ENCODE measurements at places on chromosomes 11 and 22. TPM values are rescaled to one million over a fixed set of nuclear protein-coding genes. Genes with fewer than 3 reads are reported as not detected.

DNA sequence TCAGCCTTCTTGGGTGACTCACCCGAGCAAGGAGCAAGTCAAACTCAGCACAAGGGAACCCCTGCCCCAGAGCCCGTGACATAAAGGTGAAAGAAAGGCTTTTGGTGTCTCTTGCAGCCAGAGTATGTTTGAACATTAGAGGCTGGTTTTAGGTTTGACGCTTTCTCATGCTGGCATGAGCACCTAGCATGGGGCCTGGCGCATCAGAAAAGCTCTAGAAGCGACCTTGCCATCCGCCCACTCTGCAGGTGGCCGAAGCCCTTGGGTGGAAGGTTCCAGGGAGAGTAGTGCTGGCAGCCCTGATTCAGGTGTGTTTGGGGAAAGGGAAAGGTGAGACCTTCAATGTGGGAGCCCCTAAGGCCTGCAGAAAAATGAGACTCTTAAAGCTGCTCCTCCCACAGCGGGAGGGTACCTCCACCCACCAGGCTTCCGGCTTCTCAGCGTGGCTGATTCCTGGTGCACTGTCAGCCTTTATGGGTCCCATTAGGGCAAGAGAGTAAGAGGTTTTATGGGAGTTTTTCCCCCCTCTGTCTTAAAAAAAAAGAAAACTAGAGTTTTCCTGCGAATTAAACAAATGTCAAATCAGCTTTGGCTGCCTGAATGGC is 88.4 kb downstream of the GRIK4 start:
- H3K4me3 ChIP-seq: no peak overlapping the region
- no peaks in the 10 kb centered on the region for H3K36me3 ChIP-seq
- H3K27ac ChIP-seq: no peak overlapping the region
- no peak for DNase-seq
- no peaks in the 10 kb centered on the region for H3K4me1 ChIP-seq
- H3K27me3 ChIP-seq: peaks cover 6% of the 10 kb centered on the region

- H3K27ac ChIP-seq: no peak overlapping the region
- H3K4me1 ChIP-seq: peaks cover 17% of the 10 kb centered on the region
- peaks cover 34% of the 10 kb centered on the region for H3K27me3 ChIP-seq
- DNase-seq: peak; percentile 26
Observed at GRCh38 chr11:69642549-69642912, 1.6 kb downstream of the CCND1 start.

GRCh38 chr11:34891611-34892010 is 24.6 kb downstream of the APIP start:
- DNase-seq: no peak
- peaks cover 7% of the 10 kb centered on the region for H3K36me3 ChIP-seq
- H3K4me3 ChIP-seq: no peak overlapping the region
- H3K27me3 ChIP-seq: no peaks in the 10 kb centered on the region
- no peak overlapping the region for H3K27ac ChIP-seq

DNA sequence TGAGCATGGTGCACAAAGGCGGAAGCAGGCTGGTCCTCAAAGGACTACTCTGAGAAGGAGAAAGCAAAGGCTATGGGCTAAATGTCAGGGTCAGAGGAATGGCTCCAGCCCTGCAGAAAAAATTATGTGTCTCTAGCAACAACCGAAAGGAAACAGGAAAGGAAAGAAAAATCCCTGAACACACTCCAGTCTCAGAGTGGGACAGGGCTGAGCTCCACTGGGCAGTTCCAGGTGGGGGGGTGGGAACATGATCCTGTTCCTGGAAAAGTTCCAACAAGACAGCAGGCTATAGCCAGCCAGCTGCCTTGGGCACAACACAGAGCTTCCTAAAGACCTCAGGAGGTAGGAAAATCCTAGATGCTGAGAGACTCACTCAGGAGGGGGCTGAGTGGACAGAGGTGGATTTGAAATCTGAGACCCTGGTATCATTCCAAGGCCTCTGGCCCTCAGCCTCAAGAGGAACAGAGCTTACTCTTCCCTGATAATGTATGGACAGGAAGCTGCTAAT is 1088.2 kb downstream of the TBC1D22A start:
- no peak for DNase-seq
- H3K4me1 ChIP-seq: no peaks in the 10 kb centered on the region
- H3K4me3 ChIP-seq: no peak overlapping the region
- H3K36me3 ChIP-seq: no peaks in the 10 kb centered on the region
- H3K27ac ChIP-seq: no peak overlapping the region

DNA sequence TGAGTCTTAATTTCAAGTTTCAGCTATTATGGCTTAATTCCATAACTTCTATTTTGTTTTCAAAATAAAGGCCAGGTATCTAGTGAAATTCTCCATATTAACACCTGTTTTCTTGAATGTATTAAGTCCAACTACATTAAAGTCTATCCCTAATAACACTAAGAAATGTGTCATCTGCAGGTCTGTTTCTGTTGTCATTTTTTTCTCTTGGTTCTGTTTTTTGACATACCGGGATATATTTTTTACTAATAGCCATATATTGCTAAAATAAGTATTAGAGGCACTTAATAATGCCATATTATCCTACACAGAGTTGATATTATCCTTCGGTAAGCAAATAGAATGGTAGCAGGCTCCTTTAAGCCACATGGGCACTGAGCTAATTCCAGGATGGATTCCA is 176.0 kb upstream of the MPPED2 start:
- H3K27me3 ChIP-seq: no peaks in the 10 kb centered on the region
- no peak for DNase-seq
- no peak overlapping the region for H3K4me3 ChIP-seq
- no peak overlapping the region for H3K27ac ChIP-seq
- no peaks in the 10 kb centered on the region for H3K36me3 ChIP-seq

GRCh38 chr11:9210224-9210921 is 54.8 kb downstream of the DENND5A start:
- DNase-seq: no peak
- no peaks in the 10 kb centered on the region for H3K27me3 ChIP-seq
- H3K27ac ChIP-seq: peak overlapping the region; percentile 65
- no peaks in the 10 kb centered on the region for H3K36me3 ChIP-seq

- no peaks in the 10 kb centered on the region for H3K36me3 ChIP-seq
- no peak for DNase-seq
- H3K27ac ChIP-seq: no peak overlapping the region
- peaks cover 61% of the 10 kb centered on the region for H3K27me3 ChIP-seq
- H3K4me3 ChIP-seq: peak overlapping the region; percentile 51
- H3K4me1 ChIP-seq: peaks cover 8% of the 10 kb centered on the region
Observed at GRCh38 chr11:11620173-11620920, 1.5 kb downstream of the GALNT18 start.

DNA sequence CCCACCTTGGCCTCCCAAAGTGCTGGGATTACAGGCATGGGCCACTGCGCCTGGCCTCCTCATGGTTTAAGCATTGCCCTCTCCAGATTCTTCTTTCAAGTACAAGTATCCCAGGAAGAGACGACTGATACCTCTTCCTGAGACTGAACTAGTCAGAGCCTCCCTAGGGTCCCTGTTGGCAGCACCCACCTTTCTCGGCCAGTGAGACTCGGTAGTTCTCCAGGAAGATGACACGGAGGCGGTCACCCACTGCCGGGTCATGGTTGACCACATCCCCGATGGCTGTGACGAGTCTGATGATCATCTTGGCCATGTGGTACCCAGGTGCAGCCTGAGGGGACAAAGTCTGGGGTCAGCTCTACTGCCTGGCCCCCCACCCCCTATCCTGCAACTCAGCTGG is 7.2 kb upstream of the RASGRP2 start:
- H3K36me3 ChIP-seq: peaks cover 26% of the 10 kb centered on the region
- no peak overlapping the region for H3K4me3 ChIP-seq
- no peak overlapping the region for H3K27ac ChIP-seq
- no peaks in the 10 kb centered on the region for H3K27me3 ChIP-seq
- no peak for DNase-seq
- H3K4me1 ChIP-seq: peaks cover 34% of the 10 kb centered on the region

DNA sequence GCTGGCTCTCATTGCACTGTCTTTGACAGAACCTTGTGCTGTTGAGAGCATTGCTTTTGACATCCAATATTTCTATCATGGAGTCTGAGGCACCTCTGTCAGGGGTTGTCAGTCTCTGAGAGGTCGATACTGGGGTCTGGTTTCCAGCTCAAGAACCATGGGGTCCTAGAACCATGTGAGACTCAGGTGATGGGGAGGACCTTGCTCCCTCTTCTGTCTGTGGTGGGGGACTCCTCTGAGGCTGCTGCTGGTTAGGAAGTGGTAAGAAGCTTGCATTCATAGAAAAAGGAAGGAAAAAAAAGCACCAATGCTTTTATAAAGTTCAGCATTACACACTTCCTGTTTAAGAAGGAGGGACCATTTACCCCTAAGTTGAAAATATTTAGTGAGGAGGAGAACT is 91.8 kb upstream of the CD44 start:
- H3K36me3 ChIP-seq: peaks cover 48% of the 10 kb centered on the region
- peaks cover 74% of the 10 kb centered on the region for H3K4me1 ChIP-seq
- H3K27ac ChIP-seq: peak overlapping the region; percentile 74
- H3K4me3 ChIP-seq: no peak overlapping the region

DNA sequence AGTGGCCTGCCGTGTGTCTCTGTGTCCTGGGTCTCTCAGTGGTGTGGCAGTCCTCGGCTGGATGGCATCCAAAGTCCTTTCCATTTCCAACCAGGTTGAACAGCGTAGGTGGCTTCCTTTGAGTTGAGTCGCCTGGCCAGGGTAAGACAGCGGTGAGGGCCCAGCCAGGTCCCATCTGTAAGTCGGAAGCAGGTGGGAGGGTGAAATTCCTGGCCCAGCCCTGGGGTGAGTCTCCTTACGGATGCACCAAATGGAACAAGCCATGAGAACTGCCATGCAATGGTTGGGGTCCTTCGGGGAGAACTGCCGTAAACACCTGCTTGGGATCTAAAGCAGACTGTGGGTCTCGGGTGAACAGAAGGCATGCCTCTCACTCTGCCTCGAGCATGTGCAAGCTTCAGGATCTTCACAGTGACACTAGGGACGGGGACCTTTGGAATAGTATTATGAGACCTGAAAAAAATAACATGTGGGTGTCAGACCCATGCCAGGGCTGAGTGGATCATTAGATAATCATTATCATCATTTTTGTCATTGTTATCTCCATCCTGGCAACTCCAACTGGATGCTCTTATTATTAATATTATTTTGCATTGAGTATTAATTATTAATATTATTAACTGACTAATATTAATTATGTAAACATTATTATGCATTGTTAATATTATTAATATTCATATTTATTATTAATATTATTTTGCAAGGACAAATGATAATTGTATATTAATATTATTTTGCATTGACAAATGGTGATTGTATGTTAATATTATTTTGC is 57.7 kb upstream of the LINC01488 start:
- peaks cover 9% of the 10 kb centered on the region for H3K4me1 ChIP-seq
- H3K4me3 ChIP-seq: no peak overlapping the region
- DNase-seq: no peak
- no peak overlapping the region for H3K27ac ChIP-seq

DNA sequence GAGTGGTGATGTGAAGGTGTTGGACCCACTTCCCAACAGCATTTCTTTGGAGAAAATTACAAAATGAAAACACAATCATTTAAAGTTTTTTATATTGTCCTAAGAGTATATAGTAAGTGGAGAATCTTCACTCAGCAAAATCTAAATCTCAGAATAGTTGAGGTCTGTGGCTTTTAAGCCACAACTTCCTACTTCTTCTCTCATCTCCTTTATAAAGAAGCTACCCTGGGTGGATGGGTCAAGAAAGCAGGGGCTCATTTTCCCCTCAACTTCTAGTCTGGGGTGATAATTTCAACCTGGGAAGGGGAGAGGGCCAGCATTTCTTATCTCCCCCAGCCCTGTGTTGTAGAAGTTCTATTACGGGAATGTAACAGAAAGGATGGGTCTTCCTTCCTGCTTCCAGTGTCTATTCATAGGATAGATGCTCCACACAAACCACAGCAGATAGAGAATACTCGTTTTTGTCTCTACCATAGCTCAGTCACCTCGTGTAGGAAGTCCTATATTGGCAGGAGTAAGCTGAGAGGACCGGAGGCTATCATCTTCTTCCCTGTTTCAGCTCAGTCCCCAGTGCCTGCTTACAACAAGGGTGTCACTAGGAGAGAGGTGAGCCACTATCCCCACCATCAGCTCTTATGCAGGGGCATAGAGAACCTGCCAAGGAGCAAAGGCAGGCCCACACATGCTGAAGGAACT is 341.5 kb downstream of the CASP12 start:
- H3K36me3 ChIP-seq: no peaks in the 10 kb centered on the region
- H3K27ac ChIP-seq: no peak overlapping the region
- no peak overlapping the region for H3K4me3 ChIP-seq
- peaks cover 16% of the 10 kb centered on the region for H3K4me1 ChIP-seq
- DNase-seq: no peak
- H3K27me3 ChIP-seq: peaks cover 10% of the 10 kb centered on the region

- H3K4me3 ChIP-seq: no peak overlapping the region
- H3K36me3 ChIP-seq: no peaks in the 10 kb centered on the region
- H3K27me3 ChIP-seq: no peaks in the 10 kb centered on the region
- no peak overlapping the region for H3K27ac ChIP-seq
- peaks cover 9% of the 10 kb centered on the region for H3K4me1 ChIP-seq
Observed at GRCh38 chr11:2208691-2209369, 37.2 kb upstream of the TH start.

- no peak for DNase-seq
- no peaks in the 10 kb centered on the region for H3K4me1 ChIP-seq
- no peaks in the 10 kb centered on the region for H3K36me3 ChIP-seq
- H3K4me3 ChIP-seq: no peak overlapping the region
- no peaks in the 10 kb centered on the region for H3K27me3 ChIP-seq
- H3K27ac ChIP-seq: no peak overlapping the region
Observed at GRCh38 chr11:41309716-41310115, 149.7 kb downstream of the LRRC4C start.

GRCh38 chr11:606245-606644 is 9.5 kb downstream of the IRF7 start:
- H3K36me3 ChIP-seq: peaks cover 63% of the 10 kb centered on the region
- H3K4me1 ChIP-seq: no peaks in the 10 kb centered on the region
- H3K4me3 ChIP-seq: no peak overlapping the region
- H3K27me3 ChIP-seq: no peaks in the 10 kb centered on the region
- H3K27ac ChIP-seq: no peak overlapping the region

DNA sequence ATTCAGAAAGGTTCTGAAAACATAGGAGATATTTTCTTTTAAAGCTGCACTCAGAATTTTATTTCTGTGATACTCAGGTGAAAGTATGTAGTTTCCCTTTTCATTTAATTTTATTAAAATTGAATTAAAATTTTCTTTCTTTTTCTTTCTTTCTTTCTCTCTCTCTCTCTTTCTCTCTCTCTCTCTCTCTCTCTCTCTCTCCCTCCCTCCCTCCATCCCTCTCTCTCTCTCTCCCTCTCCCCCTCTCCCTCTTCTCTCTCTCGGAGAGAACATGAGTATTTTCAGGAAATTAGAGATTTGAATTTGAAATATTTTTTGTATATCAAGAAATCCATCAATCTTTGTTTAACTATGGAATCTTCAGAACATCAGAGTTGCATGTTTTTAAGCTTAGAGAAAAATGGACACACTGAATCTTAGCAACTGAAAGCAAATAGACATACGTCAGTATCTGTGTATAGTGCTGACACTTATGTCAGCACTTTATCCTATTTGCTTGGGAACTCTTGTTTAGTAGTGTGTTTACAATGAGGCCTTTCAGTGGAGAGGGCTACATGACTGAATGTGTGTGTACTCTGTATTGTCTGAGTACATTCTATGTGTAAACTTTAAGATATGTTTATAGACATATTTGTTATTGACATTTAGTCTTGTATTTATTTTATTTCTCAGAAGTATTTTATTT is 44.5 kb downstream of the PDE3B start:
- no peak for DNase-seq
- H3K4me3 ChIP-seq: no peak overlapping the region
- H3K27me3 ChIP-seq: no peaks in the 10 kb centered on the region
- H3K4me1 ChIP-seq: peaks cover 20% of the 10 kb centered on the region
- H3K27ac ChIP-seq: no peak overlapping the region

Gene PTPN5
- not detected for total RNA-seq

Gene SPI1
- total RNA-seq: not detected

Gene THY1
- total RNA-seq: 2.0 TPM

Gene CD44
- total RNA-seq: 645 TPM

Gene FAM76B
- 51.5 TPM for total RNA-seq

Gene EHF
- not detected for total RNA-seq

Gene ABCC8
- not detected for total RNA-seq

Measured in activated CD4-positive, alpha-beta memory T cell treated with anti-CD3 and anti-CD28 coated beads, Interleukin-2, amount 10 ng/mL, durations not matched to agents 7 days and 5 days (primary cell).